Activated T-helper 2 cell treated with anti-CD3 and anti-CD28 coated beads, Interferon-gamma antibody, Interleukin-2, Interleukin-4, amounts not matched to agents 10 μg/mL and 5 μg/mL and 100 μg/mL, durations not matched to agents 14 hours and 24 hours and 36 hours (primary cell): ENCODE measurements at places on chromosomes 5 and 9. TPM values are rescaled to one million over a fixed set of nuclear protein-coding genes. Genes with fewer than 3 reads are reported as not detected.

GRCh38 chr5:43437062-43437660, 25.0 kb upstream of the CCL28 start:
- DNase-seq: no peak

- no peak for DNase-seq
Measured at GRCh38 chr5:95900383-95900958, 61.2 kb downstream of the ELL2 start.

MSH3 gene
- 20.6 and 21.2 TPM in 2 replicates for total RNA-seq

DNA sequence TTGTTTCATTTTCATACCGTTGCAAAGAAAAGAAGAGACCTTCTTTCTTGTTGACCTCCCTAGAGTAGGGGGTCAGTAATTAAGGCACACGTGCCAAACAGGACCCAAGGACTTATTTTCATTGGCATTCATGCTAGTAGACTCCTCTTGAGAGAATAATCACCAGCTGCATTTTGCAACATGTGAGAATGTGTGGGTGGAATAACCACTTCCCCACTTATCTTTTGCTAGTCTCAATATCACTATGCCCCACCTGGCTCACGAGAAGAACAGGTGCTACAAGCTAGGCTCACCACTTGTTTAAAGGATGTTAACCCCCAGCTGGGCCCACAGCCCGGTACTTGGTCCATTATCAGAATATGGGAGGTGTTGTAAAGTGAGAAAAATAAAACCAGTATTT, 460.7 kb upstream of the MEF2C start:
- no peak for DNase-seq

GRCh38 chr5:55250064-55250463, 16.7 kb upstream of the CCNO start:
- no peak for DNase-seq

DNA sequence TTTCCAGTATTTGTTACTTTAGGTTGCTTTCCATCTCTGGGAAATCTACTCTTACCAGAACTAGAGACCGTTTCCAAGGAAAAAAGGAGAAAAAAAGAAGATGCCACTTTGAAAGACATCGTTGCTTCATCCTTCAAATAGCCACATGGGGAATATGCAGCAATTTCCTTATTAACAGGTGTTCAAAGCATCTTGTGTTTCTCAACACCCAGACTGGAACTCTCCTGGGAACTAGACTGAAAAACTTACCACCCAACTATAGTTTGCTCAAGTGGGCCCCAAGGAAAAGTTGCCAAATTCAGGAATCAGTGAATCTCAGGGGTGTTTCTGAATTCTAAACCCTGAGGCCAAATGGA, 80.0 kb upstream of the JAK2 start:
- no peak for DNase-seq

- no peak for DNase-seq
Measured at GRCh38 chr9:129036923-129037766, 719 bp downstream of the MIGA2 start.

ADAMTS2 gene
- total RNA-seq: not detected in 2 replicates

DNA sequence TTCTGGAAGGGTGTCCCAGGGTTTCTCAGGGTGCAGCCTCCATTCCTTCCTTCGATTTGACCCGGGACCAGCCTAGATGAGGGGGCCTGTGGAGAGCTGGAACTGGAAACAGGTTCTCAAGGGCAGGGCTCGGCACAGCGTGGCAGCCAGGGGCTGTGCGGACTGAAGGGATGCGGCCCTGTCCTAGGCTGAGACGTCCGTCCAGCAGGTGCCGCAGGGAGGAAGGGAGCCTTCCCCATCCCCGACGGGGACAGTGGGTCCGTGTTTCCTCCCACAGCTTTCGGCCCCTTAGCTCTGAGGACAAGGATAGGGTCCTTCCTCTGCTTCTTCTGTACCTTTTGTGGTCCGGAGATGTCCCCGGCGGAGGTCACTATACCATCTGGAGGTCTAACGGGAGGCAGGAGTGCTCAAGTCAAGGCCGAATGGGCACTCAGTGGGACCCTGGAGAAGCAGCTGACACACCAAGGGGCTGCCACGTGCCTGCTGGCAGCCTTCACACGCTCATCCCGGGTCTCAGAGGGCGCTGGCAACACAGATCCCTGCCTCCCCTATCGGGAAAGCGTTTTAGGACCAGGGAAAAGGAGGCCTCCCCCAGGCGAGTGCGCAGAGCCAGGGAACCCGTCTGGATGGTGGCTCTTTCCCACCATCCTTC, 49.9 kb downstream of the USP20 start:
- peak; percentile 48 for DNase-seq

PDCD1LG2 gene
- 1.7 and 2.0 TPM in 2 replicates for total RNA-seq

DNA sequence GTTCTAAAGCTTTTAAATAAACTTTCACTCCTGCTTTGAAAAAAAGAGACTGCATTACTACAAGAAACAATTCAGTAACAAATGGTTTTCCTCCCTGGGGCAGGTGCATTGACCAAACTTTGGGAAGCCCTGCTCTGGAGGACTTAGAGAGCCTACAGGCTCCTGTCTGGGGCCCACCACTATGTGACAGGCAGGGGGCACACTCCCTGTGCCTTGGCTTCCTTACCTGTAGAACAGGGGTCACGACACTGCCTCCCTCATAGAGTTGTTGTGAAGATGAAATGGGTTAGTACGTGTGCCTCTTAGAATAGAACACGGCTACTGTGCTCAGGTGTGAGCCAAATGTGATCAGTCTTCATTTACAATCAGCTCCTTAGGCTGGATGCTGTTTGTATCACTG, 130.1 kb downstream of the GPBP1 start:
- no peak for DNase-seq

DNA sequence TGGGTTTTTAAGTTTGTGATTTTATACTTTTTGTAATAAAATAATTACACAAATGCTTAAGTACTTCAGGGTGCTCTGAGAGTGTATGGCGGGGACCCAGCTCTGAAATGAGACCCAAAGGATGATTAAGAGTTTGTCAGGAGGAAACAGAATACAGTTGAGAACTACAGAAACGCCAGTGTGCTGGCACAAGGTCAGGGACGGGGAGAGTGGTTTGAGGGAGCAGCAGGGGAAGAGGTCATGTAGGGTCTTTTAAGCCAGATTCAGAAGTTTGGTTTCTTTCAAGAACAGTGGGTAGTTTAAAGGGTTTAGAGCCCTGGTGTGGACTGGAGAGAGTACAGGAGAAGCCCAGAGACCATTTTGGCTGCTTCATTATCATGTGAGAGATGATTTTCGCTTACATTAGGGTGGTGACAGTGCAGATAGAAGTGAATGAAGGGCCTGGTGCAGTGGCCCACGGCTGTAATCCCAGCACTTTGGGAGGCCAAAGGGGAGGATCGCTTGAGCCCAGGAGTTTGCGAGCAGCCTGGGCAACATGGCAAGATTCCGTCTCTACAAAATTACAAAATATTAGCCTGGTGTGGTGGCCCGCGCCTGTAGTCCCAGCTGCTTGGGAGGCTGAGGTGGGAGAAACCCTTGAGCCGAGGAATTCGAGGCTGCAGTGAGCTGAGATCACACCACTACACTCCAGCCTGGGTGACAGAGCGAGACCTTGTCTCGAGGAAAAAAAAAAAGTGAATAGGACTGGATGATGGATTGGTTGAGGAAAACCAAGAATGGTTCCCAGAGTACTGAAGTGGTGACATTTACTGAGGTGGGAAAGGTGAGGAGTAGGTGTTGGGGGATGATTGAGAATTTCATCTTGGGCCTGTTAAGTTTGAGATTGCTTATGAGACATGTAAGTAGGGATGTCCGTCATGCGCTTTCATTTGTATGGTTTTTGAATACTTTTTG, 1.4 kb upstream of the ETF1 start:
- no peak for DNase-seq

GRCh38 chr5:157487358-157487757, 27.3 kb downstream of the NIPAL4 start:
- no peak for DNase-seq

DNA sequence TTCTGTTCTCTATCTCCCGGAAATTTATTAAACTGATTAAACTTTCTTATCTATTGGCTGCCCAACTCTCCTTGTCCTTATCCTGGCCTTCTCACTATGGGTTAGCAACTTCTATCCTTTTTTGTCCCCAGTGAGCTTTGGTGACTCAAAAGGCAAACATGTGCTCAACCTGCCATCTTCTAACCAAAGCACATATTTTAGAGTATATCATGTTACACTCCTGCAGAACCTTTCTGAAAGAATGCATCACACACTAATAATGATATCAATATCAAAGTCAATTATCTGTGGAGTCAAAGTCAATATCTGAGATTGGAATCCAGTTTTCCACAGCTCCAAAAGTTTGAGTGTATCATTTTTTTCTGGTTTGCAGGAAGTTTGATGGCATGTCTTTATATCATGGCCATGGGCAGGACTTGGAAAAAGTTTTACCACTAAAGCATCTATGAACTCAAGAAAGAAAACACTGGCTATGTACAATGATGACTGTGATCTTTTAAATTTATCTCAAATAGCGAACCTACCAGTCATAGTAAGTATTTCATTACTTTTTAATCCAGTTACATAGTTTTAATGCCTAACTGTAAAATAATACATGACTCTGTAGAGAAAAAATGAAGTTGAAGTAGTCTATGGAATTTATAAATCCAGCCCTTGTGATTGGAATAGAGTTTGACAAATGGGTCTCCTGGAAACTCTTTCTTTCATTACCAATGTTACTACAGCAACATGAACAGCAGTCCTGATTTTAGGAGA, 166.8 kb downstream of the DROSHA start:
- DNase-seq: no peak

CA9 gene
- total RNA-seq: 0.89 and 1.2 TPM in 2 replicates

MSANTD3 gene
- total RNA-seq: 16.2 and 17.6 TPM in 2 replicates

DNA sequence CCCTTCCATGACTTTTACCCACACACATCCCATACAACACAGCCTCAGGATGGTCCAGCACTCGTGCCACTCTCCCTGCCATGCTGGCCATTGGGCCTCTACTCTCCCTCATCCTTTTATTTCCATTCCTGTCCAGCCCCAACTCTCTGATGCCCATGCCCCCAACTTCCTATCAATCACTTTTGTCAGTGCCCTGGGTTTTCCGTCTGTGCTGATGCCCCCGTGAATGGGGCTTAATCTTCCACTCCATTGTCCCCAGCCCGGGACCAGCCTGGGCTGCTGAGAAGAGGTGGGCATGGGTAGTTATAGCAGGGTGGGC, 12.6 kb upstream of the ACSL6 start:
- DNase-seq: no peak

- DNase-seq: no peak
Measured at GRCh38 chr9:135253305-135254004, 166.0 kb downstream of the OLFM1 start.

DNA sequence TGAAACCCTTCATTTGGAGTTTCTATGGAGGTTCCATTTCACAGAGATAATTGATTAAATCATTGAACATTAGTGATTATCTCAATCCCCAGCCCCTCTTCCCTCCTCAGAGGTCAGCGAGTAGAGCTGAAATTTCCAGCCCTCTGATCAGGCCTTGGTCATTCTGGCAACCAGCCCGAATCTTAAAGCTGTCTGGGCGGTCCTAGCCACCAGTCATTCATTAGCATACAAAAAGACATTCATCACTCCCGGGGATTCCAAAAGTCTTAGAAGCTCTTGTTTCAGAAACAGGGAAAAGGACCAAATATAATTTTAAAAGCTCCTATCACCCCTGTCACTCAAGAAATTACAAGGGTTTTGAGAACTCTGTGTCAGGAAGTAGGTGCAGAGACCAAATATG, 41.3 kb downstream of the ZNF474 start:
- DNase-seq: no peak

SOWAHA gene
- 0.28 and 0.32 TPM in 2 replicates for total RNA-seq

CD74 gene
- 445 and 452 TPM in 2 replicates for total RNA-seq

- no peak for DNase-seq
Measured at GRCh38 chr9:129312251-129313122, 134.4 kb upstream of the IER5L start.

GRCh38 chr5:161846746-161847145, 1.2 kb upstream of the GABRA1 start:
- DNase-seq: no peak

DNA sequence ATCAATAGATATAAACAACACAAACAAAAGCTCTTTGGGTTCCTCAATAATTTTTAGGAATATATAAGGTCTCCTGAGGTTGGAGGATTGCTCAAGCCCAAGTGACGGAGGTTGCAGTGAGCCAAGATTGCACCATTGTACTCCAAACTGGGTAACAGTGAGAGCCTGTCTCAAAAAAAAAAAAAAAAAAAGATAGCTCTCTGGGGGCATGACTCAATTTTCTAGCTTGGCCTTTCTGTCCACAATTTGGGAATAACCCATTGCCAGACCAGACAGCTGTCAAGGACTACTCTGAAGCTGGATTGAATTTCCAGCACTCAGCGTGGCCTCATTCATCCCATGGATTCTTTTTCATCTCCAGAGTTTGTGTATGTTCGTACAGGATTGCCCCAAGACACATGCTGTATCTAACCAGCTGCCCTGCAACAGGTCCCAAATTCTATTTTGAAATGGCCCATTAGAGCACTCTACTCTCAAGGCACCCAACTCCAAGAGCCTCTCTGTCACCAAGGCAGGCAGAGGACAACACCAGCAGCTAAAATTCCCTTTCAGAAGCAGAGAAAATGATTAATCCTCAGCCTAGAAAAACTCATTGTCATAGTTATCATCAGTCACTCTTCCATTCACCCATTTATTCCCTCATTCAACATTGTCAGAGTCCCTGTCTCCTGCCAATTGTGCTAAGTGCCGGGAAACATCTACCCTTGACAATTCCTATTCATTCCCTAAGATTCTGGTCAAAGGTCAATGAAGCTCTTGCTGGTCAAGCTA, 8.7 kb downstream of the FAM193B start:
- DNase-seq: no peak

GRCh38 chr5:125491986-125492492, 745.6 kb upstream of the ZNF608 start:
- DNase-seq: no peak

DNA sequence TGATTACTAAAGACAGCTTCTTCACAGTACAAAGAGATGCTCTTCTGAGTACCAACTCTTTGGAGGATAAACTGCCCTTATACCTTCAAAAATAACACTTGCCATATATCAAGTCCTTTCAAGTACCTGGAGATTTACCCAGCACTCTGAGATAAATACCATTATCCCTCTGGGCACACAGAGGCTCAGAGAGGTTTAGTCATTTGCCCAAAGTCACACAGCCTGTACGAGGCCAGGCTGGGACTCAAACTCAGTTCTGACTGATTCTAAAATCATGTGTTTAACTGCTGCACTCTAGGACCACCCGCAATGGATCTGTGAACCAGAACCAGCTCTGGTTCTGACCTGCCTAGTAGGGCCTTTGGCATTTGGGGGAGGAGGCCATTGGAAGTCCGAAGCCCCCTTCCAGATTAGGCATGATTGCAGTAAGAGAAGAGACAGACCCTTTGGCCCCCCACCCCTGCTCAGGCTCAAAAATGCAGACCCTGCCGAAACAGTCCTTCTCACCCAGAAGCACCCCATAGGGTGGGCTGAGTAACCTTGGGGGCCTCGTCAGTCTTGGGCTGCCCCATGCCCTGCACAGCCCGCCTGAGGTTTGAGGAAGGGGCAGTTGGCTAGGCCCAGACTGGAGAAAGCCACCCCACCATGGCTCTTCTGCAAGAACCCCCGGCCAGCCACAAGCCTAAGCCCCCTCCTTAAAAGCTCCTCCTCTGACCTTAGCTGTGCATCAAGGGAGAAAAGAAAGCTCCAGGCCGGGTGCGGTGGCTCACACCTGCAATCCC, 32.8 kb upstream of the IL17B start:
- no peak for DNase-seq
